ENCODE measurements at places on chromosomes 4 and X.

DNA sequence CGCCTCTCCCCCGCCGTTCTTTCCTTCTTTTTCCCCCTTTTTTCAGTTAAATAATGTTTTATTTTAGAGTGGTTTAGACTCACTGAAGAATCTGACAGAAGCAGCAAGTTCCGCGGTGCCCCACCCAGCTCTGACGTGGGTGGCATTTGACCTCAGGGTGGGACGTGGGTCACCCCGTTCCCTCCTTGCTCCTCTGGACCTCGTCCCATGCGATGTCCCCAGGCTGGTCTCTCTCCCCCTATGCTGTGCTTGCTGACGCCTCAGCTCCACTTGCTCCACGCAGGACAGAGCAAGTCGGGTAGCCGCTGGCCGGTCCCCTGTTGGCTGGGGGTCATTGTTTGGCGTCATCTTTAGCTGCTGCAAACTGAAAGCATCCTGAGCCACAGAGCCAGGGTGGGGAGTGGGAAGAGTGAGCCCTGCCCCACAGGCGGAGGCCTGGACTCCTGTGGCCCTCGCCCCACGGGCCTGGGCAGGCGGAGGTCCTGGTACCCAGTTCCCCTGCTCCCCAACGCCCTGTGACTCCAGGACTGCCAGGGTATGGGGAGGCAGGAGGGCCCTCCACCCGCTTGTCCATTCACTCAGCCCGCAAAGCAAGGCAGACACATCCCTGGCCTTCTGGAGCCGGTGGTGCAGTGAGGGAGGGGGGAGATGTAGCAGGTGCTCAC is 30.8 kb downstream of the TRMT44 start:
- DNase-seq, result no peak

GRCh38 chr4:1990676-1991075 is 18.1 kb downstream of the NELFA start:
- DNase-seq, result no peak

DNA sequence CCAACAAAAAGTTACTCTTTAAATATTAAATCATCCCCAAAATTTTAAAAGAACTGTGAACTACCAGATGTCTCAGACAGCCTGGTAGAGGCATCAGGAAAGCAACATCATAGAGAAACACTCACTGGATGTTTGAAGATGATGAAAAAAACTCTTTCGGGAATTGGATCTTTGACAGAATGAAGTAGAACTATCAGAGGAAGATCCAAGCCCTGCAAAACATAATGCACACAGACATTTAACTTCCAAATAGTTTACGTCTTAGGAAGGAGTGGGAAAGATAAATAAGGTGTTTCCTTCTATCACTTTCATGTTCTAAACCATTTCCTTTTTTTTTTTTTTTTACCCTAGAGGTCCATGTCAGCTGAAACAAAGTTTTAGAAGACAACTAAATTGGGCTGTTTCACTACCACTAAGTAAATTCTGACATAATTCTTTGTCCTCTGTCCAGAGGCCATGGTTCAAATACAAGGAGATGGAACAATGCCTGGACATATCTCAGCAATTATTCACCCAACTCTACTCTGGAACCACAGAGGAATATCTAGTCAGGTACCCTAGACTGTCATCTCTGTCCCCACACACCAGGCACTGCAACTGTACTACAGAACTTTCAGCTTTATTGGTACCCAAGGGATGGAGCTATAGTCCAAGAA is 217.7 kb upstream of the INTU start:
- no peak for DNase-seq

- DNase-seq, result no peak
Measured at GRCh38 chr4:167606551-167606950, 372.3 kb upstream of the SPOCK3 start.

- DNase-seq, result no peak
Measured at GRCh38 chr4:16150716-16151115, 66.9 kb upstream of the PROM1 start.

- DNase-seq, result no peak
Measured at GRCh38 chr4:86019362-86019761, 340.5 kb downstream of the MAPK10 start.

- no peak for DNase-seq
Measured at GRCh38 chr4:187666697-187667494, 328.7 kb upstream of the ZFP42 start.

DNA sequence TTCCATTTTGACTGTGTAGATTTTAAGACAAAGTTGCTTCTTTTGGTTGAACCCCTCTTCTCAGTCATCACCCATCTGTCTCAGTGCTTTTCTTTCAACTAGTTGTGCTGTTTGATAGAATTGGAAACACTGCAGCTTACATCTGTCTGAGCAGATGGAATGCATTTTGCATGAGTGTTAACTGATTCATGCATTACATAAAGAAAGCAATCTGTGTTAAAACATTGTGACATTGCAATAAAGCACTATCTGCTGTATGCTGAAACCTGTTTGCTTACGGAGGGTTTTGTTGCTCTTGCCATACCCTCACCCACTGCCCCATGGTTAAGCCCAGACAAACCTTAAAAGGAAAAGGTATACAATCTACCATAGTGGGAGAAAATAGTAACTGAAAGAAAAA is 47.4 kb downstream of the NRK start:
- no peak for DNase-seq

DNA sequence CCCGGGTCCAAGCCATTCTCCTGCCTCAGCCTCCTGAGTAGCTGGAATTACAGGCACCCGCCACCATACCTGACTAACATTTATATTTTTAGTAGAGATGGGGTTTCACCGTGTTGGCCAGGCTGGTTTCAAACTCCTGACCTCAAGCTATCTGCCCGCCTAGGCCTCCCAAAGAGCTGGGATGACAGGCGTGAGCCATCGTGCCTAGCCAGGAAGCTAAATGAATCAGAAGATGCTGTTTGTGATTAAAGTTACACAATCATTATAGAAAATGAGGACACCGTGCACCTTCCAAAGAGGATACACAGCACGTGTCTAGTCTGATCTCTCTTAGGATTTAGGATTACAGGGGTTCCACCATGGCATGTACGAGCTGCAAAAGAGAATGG is 99.6 kb downstream of the DHRSX start:
- no peak for DNase-seq

DNA sequence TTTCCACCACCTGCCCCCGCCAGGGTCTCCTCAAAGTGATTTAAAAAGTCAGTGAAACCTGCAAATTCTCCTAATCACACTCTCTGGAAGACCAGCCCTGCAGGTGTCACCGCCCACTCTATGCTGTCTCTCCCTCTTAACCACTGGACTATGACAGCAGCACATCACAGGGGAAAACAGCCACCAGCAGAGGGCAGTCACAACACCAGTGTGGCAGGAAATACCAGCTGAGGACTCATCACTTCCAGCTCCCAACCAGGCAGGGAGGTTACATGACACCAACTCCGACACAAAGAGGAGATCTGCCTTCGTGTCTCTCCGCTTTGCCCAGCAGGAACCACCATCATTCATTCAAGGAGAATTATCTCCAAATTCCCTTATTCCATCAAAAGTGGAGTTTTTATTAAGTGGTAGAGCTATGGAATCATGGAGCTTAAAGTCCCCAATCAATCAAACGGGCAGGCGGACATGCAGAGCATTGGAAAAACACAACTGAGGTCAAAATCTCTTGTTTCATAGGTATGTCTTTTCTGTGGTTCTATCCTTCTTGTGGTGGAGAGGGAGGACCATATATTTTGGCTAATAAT is 91.3 kb downstream of the NSUN7 start:
- peak; percentile 75 for DNase-seq

- no peak for DNase-seq
Measured at GRCh38 chr4:150720973-150721518, 139.1 kb downstream of the MAB21L2 start.

GRCh38 chrX:67353651-67354370 is 190.0 kb upstream of the AR start:
- no peak for DNase-seq

DNA sequence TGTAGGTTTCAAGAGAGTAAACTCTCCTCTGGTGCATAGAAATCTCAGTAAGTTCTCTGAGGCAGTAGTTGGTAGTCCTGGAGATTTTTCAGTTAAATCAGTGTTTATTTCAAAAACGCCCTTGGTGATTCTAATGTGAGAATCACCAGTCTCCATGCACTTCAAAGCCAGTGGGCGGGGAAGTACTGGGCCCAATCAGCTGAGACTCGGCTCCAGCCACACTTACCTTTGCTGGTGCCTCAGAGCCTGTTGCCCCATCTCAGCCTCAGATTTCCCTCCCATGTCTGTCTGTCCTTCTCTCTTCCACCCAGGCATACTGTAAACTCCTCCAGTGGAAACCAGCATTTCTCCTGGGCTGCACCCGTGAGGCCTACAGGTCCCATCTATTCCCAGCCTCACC is 7.4 kb upstream of the MGST2 start:
- DNase-seq, result no peak

DNA sequence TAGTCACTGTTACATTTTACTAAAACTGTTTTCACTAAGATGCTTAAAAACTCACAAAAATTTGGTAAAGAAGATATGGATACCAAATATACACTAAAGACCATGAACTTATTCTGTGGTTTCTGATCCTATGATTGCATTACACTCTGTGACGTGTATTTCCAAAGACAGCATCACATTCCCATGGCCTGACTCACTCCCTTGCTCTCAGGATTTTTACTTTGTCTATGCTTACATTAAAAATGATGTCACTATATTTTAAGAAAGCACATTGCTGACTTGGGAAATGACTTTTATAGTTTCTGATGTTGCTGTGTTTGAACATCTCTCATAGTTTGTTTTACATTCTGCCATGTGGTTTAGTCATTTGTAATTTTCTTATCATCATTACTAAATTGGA is 327.9 kb upstream of the MAGEB18 start:
- DNase-seq, result no peak

DNA sequence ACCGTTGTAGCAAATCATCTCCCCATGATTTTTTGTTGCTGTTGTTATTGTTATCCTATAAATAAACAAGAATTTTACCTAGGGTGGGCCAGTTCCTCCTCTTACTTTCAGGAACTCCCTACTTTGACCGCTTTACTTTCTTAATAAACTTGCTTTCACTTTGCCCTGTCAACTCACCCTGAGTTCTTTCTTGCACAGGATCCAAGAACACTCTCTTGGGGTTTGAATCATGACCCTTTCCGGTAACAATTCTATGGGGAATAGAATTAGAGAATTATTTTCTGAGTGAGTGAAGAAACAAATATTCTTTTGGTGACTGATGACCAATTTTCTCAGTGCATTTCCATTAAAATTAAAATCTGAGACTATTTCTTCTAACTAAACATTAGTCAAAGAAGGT is 584.0 kb upstream of the TENM3 start:
- no peak for DNase-seq

DNA sequence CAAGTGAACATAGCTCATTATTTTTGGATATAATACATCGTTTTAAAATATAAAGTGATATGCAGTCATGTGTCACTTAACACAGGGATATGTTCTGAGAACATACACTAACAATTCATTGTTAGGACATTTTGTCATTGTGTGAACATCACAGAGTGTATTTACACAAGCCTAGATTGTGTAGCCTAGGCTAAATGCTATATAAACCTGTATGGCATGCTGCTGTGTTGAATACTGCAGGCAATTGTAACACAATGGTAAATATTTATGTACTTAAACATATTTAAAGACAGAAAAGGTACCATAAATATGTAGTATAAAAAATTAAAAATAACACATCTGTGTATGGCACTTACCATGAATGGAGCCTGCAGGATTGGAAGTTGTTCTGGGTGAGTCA is 44.9 kb upstream of the GPRIN3 start:
- no peak for DNase-seq

GRCh38 chrX:22135171-22135711 is 103.1 kb downstream of the PHEX start:
- no peak for DNase-seq

DNA sequence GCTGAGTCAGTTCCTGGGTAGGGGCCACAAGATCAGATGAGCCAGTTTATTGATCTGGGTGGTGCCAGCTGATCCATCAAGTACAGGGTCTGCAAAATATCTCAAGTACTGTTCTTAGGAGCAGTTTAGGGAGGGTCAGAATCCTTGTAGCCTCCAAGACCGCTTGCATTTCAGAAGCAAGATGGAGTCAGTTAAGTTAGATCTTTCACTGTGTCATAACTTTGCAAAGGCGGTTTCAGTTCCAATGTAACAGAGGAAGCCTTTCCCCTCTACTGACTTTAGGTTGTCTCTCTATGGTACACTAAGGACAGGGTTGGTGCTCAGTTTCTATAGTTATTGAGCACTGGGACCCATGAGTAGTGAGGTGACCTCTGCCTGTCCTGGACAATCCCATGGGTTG is 127.3 kb upstream of the WDR1 start:
- DNase-seq, result no peak

GRCh38 chr4:8688041-8688907 is 95.7 kb downstream of the CPZ start:
- no peak for DNase-seq

GRCh38 chr4:74230902-74231499 is 73.1 kb downstream of the MTHFD2L start:
- no peak for DNase-seq

DNA sequence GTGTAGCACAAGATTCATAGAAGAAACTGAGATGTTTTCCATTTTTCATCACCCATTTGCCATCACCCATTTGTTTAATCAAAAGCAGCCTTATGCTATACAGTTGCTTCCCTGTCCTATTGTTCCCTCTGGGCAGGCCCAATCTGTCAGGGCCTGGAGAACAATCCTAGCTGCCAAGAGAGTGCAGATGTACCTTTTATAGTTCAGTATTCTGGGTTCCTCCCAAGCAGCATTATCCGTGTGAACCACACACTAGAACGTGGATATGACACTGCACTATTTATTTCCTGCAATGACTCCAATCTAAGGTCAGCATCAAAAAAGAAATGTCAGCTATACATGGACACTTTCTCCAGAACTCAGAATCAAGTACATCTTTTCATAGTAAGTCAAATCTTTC is 269.0 kb downstream of the ADGRA3 start:
- DNase-seq, result no peak

DNA sequence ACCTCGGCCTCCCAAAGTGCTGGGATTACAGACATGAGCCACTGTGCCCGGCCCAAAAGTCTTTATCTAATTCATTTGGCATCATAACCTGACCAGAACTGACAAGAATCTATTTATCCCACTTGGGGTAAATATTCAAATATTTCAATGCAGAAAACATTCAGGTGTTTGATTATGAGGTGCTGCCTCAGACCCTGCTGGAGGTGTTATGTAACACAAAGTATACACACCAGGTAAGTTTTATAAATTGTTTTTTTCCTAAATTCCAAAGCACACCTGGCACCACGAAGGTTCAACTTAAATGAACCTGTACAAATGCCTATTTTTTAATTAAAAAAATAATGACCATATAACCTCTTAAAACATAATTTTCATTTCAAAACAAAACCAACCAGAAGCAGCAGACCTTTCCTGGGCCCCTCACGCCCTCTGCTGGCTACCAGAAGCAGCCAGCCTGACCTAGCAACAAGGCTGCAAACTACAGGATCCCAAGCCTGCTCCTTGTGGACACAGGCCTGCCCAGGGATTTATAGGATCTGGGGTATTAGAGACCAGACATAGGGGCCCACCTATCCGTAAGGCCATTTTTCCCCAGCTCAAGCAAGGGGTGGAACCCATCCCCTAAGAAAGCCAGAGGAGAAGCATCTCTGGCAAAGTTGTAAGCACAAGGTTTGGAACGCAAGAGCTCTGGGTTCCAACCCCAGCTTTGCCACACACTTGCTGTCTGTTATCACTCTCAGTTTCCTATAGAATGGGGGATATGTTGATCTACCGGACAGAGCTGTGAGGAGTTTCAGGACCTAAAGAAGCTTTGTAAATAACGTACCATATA is 11.7 kb downstream of the OTUD5 start:
- peak; percentile 55 for DNase-seq
